ENCODE measurements at places on chromosomes 2 and 18.

DNA sequence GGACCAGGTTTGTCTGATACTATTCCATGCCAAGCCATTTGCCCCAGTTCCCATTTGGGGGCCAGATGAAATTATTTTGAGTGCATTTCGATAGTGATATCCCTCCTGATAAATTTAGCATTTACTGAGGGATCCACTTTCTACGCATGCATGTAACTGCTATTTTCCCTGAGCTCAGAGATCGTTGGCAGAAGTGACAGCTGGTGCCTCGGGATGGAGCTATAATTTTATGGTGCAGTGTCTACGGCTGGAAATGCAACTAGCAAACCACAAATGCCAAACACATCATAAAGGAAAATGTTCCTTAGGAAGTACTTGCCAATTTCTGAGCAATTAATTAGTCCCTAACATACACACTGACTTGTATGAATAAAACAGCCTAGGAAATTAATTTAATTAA lies 254.8 kb downstream of the SLC8A1 start:
- DNase-seq = no peak

DNA sequence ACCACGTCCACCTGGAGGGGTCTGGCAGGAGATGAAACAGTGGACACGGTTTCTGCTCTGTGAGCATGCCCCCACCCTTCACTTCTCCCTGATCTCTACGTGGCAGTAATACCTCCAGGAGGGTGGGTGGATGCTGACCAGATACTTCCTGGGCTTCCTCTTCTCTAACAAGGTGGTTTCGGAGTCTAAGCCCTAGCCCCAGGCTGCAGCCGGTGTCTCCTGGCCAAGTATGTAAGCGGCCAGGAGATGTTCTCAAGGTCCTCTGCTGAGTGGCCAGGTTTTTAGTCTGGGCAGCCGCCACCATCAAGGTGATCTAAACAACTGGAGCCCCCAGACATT lies 101.8 kb upstream of the ASB18 start:
- DNase-seq = no peak

- DNase-seq = no peak
These were observed 131.6 kb downstream of the SCG2 start for GRCh38 chr2:223470602-223471001.

DNA sequence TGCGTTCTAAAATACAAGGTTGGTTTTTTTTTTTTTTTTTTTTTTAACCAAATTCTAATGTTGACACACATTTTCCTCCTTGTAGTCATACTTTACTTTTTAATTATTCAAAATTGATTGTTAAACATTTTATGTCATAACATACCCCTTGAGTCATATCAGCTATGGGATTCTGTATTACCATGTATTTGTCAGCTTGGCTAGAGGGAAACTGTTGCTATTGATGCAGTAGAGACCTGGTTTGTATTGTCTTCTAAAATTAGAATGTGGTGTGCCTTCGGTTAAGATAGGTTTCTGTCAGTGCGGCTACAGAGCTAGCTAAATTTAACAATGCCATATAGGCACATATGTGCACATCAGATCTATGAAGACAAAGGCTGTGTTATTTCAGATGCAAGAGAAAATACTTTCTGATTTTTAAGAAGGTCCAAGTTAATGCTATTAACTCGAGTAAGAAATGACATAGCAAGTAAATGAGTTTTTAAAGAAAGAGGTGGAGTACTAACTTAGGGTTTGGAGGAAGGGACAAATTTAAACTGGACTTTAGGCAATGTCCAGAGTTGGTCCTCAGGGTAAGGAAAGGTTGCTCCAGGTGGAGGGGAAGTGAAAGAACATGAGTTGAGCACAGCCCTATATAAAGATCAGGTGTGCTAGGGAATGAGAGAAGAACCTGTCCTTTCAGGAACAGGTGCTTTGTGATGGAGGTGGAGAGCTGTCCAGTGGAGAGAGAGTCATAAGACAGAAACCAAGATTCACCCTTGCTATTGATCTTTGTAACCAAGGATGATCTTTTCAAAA lies 152.3 kb downstream of the PRPF40A start:
- DNase-seq = no peak

- no peak for DNase-seq
These were observed 50.3 kb downstream of the SH2D6 start for GRCh38 chr2:85468704-85469349.

- no peak for DNase-seq
These were observed 2.0 kb upstream of the CAPN10 start for GRCh38 chr2:240584486-240585031.

DNA sequence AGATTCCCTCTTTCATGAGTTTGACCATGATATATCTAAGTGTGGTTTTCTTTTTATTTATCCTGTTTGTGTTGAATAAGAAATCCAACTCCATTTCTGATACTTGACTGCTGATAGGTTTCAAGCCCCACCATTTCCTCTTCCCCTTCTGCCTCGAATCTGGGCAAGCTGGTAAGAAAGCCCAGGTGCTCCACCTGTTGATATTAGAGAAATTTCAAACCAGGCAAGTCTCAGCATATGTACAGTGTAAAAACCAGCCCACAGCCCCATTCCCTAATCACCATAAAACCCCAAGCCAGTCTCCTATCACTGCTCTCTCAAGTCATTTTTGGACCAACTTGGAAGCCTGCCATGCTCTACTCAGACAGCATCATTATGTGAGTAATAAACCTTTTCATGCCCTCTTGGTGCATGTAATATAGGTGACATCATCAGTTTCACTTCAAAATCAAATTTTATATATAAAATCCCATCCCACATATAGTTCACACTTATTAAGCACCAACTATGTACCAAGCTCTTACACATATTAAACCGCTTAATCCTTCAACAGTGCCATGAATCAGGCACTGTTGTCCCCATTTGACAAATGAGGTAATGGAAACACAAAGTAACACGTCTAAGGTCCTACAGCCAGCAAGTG lies 46.6 kb downstream of the SMAD2 start:
- no peak for DNase-seq

DNA sequence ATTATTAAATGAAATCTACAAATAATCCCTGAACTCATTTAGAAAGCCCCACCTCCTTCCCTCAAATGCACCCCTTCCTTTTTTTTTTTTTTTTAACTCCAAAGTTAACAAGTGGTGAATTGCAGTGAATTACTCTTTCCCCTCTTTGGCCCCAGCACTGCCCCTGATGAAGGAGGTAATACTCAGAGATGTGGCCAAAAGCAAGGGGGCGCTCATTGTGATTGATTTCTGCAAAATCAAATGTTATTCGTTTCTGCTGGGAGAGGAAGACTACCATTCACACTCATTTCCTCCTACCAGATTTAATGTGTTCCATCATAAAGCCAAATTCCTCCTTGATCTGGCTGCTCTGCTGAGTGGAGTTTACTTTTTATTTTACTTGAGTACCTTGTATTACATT lies 259.4 kb downstream of the GPD2 start:
- DNase-seq = no peak

DNA sequence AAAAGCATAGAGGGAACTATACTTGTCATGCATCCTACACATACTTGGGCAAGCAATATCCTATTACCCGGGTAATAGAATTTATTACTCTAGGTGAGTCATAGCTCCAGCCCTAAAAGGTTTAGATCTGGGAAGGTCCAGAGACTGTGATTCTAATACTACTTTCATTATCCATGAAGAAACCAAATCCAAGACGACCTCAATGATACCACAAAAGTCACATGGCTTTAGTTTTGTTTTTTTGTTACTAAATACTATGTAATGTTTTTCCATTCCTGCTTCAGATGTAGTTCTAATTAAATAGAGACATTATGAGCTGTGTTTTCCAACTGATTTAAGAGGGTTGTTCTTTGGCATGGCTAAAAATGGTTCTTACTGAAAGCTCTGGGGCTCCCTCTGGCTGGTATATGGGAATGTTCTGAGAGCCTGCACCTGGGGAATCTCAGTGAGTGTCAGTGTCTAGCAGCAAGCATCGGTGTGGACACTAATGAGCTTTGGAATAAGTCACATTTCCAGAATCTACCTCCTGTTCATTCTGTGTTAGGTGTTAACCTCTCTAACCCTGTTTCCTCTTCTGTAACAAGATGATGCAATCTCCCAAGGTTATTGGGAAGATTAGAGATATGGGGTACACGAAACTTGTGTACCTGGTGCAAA lies 20.5 kb upstream of the IL1RL2 start:
- no peak for DNase-seq

- DNase-seq = no peak
These were observed 489.6 kb downstream of the SLC4A3 start for GRCh38 chr2:220117025-220117424.

DNA sequence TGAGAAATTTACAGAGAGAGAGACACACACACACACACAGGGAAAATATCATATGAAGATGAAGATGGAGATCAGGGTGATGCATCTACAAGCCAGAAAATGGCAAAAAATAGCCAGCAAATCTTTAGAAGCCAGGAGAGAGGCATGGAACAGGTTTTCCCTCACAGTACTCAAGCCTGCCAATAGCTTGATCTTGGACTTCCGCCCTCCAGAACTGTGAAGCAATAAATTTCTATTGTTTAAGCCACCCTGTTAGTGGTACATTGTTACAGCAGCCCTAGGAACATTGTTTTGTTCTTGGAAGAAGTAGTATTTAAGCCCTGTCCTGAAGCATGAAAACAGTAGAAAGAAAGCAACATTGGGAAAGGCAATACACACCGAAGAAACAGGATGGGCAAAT lies 292.0 kb upstream of the LRP1B start:
- no peak for DNase-seq

DNA sequence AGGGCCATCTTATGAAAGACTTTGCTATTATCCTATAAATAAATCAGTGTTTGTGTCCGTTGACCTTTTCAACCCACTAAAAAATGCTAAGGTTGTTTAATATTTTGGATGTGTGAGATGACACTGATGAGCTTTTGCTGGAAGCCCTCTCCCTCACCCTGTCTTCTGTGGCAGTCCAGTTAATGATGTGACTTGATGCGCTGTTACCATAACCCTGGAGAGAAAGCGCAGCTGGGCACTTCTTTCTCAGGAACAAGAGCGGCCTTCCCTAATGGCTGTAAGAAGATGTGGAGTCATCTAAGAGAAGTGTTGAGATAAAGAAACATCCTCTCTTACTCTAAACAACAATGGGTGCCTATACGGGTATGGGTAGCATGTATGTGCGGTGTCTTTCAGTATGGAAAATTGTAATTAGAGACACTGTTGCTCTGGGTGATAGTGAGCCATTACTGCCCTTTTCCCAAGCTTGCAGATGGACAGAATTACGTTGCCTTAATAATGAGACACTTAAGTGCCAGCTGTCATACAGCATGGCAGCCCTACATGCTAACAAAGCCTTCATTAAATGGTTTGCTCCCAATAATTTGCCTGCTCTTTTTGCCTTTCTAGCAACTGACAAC lies 165.6 kb upstream of the NABP1 start:
- DNase-seq = no peak

DNA sequence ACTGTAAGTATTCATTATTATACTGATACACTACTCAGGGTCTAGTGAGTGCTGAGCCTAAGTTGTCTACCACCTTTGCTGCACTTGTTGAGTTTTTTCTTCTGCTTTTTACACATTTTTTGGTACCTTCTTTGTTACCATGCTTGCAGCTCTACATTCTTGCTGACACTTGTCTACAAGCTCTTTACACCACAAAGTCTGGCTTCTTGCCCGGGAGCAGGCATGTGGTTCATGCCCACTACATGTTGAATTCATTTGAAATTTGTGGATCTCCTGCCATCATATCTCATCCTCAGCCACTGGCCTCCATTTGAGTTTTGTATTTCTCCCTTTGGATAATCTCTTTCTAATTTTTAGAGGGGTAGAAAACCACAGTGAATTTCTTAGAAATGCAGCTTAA lies 29.9 kb downstream of the IL18R1 start:
- DNase-seq = no peak

DNA sequence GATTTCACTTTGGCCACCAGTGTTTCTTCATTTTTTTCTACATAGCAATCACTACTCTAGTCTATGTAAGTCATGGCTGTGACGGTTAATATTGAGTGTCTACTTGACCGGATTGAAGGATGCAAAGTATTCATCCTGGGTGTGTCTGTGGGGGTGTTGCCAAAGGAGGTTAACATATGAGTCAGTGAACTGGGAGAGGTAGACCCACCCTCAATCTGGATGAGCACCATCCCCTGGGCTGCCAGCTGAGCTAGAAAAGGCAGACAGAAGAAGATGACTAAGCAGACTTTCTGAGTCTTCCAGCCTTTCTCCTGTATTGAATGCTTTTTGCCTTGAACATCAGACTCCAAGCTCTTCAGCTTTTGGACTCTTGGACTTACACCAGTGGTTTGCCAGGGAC lies 265.0 kb upstream of the SLC8A1 start:
- DNase-seq = no peak

- DNase-seq = no peak
These were observed 642.9 kb downstream of the ZEB2 start for GRCh38 chr2:143877056-143877455.
